ENCODE measurements at places on chromosomes 2 and 18. TPM values are rescaled to one million over a fixed set of nuclear protein-coding genes. Genes with fewer than 3 reads are reported as not detected.

KIAA2012 gene
- total RNA-seq = under 0.01 TPM

COL4A4 gene
- total RNA-seq = under 0.01 TPM

CREG2 gene
- under 0.01 TPM for total RNA-seq

MARCHF4 gene
- total RNA-seq = 0.52 TPM

NETO1 gene
- not detected for total RNA-seq

GALR1 gene
- total RNA-seq = not detected

KATNAL2 gene
- total RNA-seq = 5.9 TPM

VRK2 gene
- total RNA-seq = 44.3 TPM

SALL3 gene
- total RNA-seq = not detected

TRPM8 gene
- total RNA-seq = not detected

CABLES1 gene
- 21.2 TPM for total RNA-seq

FEV gene
- total RNA-seq = not detected

MERTK gene
- total RNA-seq = 0.65 TPM

HOXD9 gene
- total RNA-seq = 4.3 TPM

TMEM198 gene
- total RNA-seq = 1.3 TPM

PLEKHB2 gene
- 93.4 TPM for total RNA-seq

RAB1A gene
- total RNA-seq = 98.8 TPM

CAVIN2 gene
- total RNA-seq = 1.4 TPM

CHAC2 gene
- 2.6 TPM for total RNA-seq
